ENCODE measurements at places on chromosomes 13 and 19.

- DNase-seq: no peak
Measured at GRCh38 chr13:85166891-85167290, 632.3 kb downstream of the SLITRK6 start.

DNA sequence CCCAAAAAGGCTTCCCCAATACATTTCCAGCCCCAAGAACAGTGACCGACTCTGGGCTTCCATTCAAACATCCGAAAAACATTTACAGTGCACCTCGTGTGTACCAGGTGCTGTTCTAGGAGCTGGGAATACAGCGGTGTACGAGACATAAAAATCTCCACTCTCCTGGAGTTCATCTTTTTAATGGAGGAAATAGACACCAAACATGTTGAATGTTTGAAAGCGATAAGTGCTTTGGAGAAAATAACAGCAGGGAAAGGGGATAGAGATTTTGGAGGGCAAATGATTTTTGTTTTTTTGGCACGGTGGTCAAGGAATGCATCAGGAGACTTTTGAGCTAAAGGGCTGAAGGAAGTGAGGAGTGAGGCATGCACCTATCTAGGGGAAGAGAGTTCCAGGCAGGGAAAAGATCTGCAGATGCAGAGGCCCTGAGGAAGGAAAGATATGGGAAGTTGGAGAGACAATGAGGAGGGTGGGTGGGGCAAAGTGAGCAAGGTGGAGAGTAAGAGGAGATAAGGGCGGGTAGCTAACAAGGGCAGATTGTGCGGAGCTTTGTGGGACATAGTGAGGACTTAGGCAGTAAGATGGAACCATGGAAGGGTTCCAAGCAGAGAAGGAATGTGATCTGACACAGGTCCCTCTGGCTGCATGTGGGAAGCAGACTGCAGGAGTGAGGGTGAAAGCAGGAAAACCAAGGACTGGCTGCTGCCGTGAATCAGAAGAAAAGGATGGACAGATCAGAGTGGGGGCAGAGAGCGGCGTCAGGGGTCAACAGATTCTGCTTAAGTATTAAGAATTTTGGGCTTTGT is 703 bp upstream of the FBL start:
- DNase-seq: no peak

- no peak for DNase-seq
Measured at GRCh38 chr13:71219698-71220415, 647.1 kb downstream of the DACH1 start.

- peak; percentile 32 for DNase-seq
Measured at GRCh38 chr19:41597600-41598041, 21.7 kb downstream of the CEACAM21 start.

All from GM04504 (cell line).